ENCODE measurements at places on chromosomes 11 and 22. TPM values are rescaled to one million over a fixed set of nuclear protein-coding genes. Genes with fewer than 3 reads are reported as not detected.

- peaks cover 13% of the 10 kb centered on the region for H3K4me1 ChIP-seq
- H3K36me3 ChIP-seq = no peaks in the 10 kb centered on the region
Measured at GRCh38 chr11:117823294-117823945, 1.1 kb downstream of the FXYD2 start.

Gene LRRC4C
- 0.64 TPM for total RNA-seq

Gene IRAG1
- total RNA-seq = 4.2 TPM

GRCh38 chr11:76095891-76096290 lies 110.4 kb downstream of the WNT11 start:
- H3K4me1 ChIP-seq = no peaks in the 10 kb centered on the region
- DNase-seq = no peak
- H3K36me3 ChIP-seq = peaks cover 6% of the 10 kb centered on the region
- H3K27ac ChIP-seq = no peak overlapping the region
- no peak overlapping the region for H3K4me3 ChIP-seq

Gene KDELR3
- not detected for total RNA-seq

Gene LRP4
- 25.0 TPM for total RNA-seq

DNA sequence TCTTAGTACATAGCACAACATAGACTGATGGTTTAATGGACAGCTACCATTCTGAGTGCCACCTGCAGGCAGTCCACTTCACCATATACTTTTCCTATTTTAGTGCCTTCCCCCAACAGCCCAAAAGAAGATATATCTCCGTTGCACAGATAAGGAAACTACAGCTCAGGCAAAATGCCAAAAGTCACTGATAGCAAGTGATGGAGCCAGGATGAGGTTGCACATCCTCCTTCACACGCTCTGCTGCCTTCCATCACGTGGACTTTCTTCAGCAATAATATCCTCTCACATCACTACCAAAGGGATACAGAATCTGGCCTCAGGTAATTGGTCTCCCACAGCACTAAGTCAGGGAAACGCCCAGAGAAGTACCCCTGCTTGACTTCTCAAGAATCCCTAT lies 7.5 kb downstream of the TCF20 start:
- H3K36me3 ChIP-seq = no peaks in the 10 kb centered on the region
- peaks cover 2% of the 10 kb centered on the region for H3K27me3 ChIP-seq
- H3K4me3 ChIP-seq = no peak overlapping the region
- peaks cover 29% of the 10 kb centered on the region for H3K4me1 ChIP-seq
- H3K27ac ChIP-seq = no peak overlapping the region
- DNase-seq = no peak

- peaks cover 13% of the 10 kb centered on the region for H3K36me3 ChIP-seq
- H3K27ac ChIP-seq = no peak overlapping the region
- no peak overlapping the region for H3K4me3 ChIP-seq
- H3K4me1 ChIP-seq = peaks cover 9% of the 10 kb centered on the region
Measured at GRCh38 chr22:44291674-44292360, 20.9 kb downstream of the SHISAL1 start.

- no peaks in the 10 kb centered on the region for H3K4me1 ChIP-seq
- peaks cover 11% of the 10 kb centered on the region for H3K36me3 ChIP-seq
- H3K4me3 ChIP-seq = no peak overlapping the region
- peaks cover 2% of the 10 kb centered on the region for H3K27me3 ChIP-seq
- no peak for DNase-seq
Measured at GRCh38 chr11:74650498-74650897, 58.1 kb downstream of the POLD3 start.

Gene OR10A2
- total RNA-seq = not detected

GRCh38 chr22:48947636-48948035 lies 880.0 kb downstream of the BRD1 start:
- no peaks in the 10 kb centered on the region for H3K36me3 ChIP-seq
- H3K27me3 ChIP-seq = peaks cover 12% of the 10 kb centered on the region
- no peak overlapping the region for H3K4me3 ChIP-seq
- no peaks in the 10 kb centered on the region for H3K4me1 ChIP-seq

DNA sequence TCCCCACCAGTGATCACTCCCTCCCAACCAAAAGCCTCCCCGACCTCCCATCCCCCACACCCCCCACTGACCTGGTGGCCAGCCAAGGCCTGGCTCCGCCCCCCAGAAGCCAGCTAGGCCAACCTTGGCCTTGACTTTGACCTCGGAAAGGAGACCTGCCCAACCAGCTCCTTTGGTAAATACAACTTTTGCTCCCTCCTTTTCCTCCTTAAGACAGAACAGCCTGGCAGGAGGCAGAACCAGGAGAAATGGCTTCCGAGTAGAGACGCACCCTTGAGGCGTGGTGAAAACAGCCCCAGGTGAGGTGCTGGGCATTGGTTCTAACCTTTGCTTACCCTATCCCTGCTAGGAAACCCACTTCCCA lies 27.0 kb downstream of the PLEKHA7 start:
- no peak overlapping the region for H3K27ac ChIP-seq
- H3K4me3 ChIP-seq = no peak overlapping the region
- H3K36me3 ChIP-seq = no peaks in the 10 kb centered on the region
- peaks cover 5% of the 10 kb centered on the region for H3K27me3 ChIP-seq
- H3K4me1 ChIP-seq = peaks cover 1% of the 10 kb centered on the region

Gene HTR3B
- total RNA-seq = not detected

Gene AMBRA1
- 49.0 TPM for total RNA-seq

Gene ARVCF
- 119 TPM for total RNA-seq

DNA sequence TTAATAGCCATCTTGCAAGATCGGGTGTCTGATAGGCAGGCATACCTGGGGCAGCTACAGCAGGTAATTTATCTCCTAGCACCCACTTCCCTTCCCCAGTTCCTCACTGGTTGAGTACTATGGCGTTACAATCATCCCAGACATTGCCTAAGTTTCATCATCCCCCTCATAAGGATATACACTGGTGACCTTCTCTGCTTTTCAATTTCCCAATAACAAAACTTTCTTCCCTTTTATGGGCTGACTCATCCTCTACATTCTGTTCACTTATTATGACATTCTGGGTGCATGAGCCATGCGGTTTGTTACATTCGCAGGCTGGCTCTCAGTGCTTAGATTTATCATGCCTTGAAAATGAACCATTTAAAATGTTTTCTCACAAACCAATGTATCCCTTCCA lies 5.0 kb upstream of the MRPL11 start:
- DNase-seq = no peak
- H3K4me3 ChIP-seq = no peak overlapping the region
- no peaks in the 10 kb centered on the region for H3K4me1 ChIP-seq
- H3K27me3 ChIP-seq = no peaks in the 10 kb centered on the region
- peaks cover 7% of the 10 kb centered on the region for H3K36me3 ChIP-seq
- no peak overlapping the region for H3K27ac ChIP-seq

Gene TTC36
- 1.9 TPM for total RNA-seq

DNA sequence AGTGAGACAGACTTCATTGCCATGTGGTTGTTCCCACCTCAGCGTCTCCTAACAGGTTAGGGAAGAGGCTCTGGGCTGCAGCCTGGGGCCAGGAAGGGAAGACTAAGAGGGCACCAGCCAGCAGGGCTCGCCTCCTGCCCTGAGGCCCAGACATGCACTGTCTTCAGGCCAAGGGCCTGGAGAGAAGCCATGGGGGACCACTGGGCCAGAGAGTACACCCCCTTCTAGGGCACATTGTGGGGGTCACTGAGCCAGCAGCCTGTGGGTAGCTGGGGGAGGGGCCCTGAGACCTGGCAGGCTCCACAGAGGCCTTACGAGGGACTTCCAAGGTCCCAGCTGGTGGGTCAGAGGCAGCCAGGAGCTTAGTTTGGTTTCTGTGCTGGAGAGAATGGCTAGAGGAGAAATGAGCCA lies 25.0 kb upstream of the MYRF start:
- DNase-seq = no peak
- peaks cover 20% of the 10 kb centered on the region for H3K4me1 ChIP-seq
- H3K27ac ChIP-seq = no peak overlapping the region
- no peaks in the 10 kb centered on the region for H3K36me3 ChIP-seq
- no peaks in the 10 kb centered on the region for H3K27me3 ChIP-seq

DNA sequence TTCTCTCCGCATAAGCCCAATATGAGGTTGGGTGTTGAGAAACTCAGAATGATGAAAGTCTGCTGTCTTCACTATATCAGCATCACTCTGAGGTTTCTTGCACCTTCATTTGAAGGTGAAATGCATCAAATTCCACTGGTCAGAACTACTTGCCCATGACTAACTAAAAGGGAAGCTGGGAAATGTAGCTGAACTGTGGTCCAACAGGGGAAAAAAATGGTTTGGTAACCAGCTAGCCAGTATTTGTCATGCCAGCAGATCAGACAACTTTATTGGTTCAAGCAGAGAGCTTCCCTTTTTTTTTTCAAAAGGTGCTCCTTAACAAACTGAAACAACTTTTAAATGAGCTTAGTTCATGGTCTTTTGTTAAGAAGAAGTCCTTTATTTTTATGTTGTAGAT lies 14.2 kb upstream of the PIK3C2A start:
- no peaks in the 10 kb centered on the region for H3K27me3 ChIP-seq
- no peak for DNase-seq
- no peak overlapping the region for H3K27ac ChIP-seq
- no peaks in the 10 kb centered on the region for H3K4me1 ChIP-seq
- H3K36me3 ChIP-seq = no peaks in the 10 kb centered on the region

Gene SCGB1D2
- not detected for total RNA-seq

- no peak overlapping the region for H3K4me3 ChIP-seq
- H3K36me3 ChIP-seq = no peaks in the 10 kb centered on the region
- peaks cover 22% of the 10 kb centered on the region for H3K4me1 ChIP-seq
- H3K27ac ChIP-seq = no peak overlapping the region
Measured at GRCh38 chr11:63867511-63867910, 28.6 kb downstream of the MARK2 start.

DNA sequence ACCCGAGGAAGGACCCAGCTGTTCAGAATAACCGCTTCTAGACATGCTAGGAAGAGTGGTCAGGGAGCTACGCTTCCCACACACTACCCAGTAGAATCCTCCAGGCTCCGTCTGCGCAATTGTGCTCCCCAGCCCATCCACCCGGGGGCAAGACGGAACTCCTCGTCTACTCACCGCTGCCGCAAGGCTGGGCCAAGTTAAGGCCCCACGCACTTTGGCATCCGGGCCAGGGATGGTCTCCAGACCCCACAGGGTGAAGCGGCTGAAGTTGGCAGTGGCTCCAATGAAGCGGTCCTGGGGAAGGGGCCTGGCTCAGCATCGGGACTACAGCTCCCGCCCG lies 757 bp downstream of the RNASEH2C start:
- peak; percentile 26 for DNase-seq
- H3K27me3 ChIP-seq = peaks cover 2% of the 10 kb centered on the region
- H3K4me3 ChIP-seq = peak overlapping the region; percentile 95
- H3K36me3 ChIP-seq = no peaks in the 10 kb centered on the region
- peak overlapping the region; percentile 80 for H3K27ac ChIP-seq

DNA sequence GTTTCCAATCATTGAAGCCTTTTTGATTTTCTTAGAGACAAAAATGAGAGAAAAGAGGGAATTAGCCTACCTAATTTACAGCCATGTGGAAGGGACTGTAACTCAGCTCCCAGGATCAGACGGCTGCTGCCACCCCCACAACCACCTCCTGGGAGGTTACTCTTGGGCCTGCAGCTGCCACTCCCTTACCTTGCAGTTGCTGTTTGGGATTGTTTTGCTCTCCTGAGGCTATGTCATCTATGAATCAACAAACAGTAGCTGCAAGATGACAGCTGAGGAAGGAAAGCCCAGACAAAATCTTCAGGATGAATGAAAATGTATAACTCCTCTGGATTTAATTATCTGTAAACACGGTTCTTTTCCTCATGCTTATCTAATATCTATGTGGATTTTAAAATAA lies 28.0 kb upstream of the ZC3H12C start:
- no peaks in the 10 kb centered on the region for H3K27me3 ChIP-seq
- H3K36me3 ChIP-seq = no peaks in the 10 kb centered on the region
- no peak for DNase-seq
- H3K4me1 ChIP-seq = peaks cover 9% of the 10 kb centered on the region
- no peak overlapping the region for H3K4me3 ChIP-seq

- H3K4me3 ChIP-seq = peak overlapping the region; percentile 12
- peaks cover 6% of the 10 kb centered on the region for H3K4me1 ChIP-seq
- H3K27me3 ChIP-seq = peaks cover 2% of the 10 kb centered on the region
- peak overlapping the region; percentile 86 for H3K27ac ChIP-seq
- H3K36me3 ChIP-seq = no peaks in the 10 kb centered on the region
- DNase-seq = no peak
Measured at GRCh38 chr11:65976216-65977176, 15.0 kb downstream of the SART1 start.

Gene MRGPRE
- total RNA-seq = 1.0 TPM

DNA sequence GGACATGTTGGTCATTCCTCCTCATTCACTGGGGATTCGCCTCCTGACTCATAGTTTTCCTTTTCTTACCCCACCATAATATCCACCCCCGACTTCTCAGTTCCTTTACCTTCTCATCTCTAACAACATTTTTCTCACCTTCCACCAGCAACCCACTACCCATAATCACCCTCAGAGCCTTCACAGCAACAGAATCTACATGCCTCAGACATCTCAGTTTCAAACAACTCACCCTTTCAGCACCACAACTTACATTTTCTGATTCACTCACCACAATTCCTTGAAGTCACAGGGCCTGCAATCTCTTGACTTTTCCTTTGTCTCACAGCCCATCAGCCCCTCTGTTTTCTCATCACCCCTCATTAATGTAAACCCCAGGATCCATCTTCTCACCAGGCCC lies 2.3 kb upstream of the MTNR1B start:
- no peak overlapping the region for H3K27ac ChIP-seq
- H3K36me3 ChIP-seq = no peaks in the 10 kb centered on the region
- peaks cover 10% of the 10 kb centered on the region for H3K27me3 ChIP-seq
- H3K4me1 ChIP-seq = no peaks in the 10 kb centered on the region

GRCh38 chr11:108768370-108768769 lies 103.5 kb downstream of the DDX10 start:
- H3K36me3 ChIP-seq = peaks cover 4% of the 10 kb centered on the region
- no peaks in the 10 kb centered on the region for H3K4me1 ChIP-seq
- no peak for DNase-seq
- no peak overlapping the region for H3K27ac ChIP-seq
